ENCODE measurements at places on chromosomes 3 and 15.

- DNase-seq = no peak
Observed at GRCh38 chr3:149288655-149289054, 44.8 kb downstream of the TM4SF18 start.

DNA sequence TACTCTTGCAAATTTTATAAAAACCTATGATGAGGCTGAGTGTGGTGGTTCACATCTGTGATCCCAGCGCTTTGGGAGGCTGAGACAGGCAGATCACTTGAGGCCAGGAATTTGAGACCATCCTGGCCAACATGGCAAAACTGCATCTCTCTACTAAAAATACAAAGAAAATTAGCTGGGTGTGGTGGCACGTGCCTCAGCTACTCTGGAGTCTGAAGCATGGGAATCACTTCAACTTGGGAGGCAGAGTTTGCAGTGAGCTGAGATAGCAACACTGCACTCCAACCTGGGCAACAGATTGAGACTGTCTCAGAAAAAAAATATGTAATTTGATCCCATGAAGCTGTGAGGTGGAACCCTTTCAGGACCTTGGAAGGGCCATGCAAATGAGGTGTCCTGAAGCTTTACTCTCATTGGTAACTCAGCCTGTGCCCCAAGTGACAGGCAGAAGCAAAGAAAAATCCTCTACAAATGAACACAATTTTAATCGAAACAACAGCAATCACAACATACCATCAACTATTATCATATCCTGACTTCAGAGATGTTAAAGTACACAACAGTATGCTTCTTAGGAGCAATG is 84.6 kb upstream of the CDV3 start:
- DNase-seq = no peak

DNA sequence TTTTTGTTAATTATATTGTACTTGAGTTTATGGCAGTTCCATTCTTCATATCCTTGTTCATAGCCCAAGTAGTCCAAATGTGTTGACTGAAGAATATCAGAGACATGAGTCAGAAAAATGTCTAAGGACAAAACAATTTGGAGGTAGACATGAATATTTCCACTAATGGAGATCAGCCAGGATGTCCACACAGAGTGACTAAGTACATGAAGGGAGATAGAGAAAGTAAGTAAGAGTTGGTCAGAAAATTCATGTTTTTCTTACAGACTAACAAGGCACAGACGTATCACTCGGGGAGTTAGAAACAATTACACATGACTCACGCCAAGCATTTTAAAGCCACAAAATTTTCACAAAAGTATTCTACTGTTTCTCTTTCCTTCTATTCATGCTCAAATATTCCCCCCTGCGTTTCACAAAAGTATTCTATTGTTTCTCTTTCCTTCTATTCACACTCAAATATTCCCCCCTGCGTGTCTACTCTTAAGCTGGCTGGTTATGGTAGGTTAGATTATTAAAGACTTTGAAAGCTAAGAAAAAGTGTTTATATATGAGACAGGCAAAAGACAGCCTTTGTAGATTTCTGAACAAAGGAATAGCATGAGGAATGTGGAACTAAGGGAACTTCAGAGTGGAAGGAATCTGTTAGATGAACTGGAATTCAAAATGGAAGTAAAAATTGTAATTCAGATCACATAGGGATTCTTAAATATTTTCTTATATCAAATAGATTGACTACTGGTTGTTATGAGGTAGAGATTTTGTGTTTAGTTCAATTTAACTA is 648.7 kb upstream of the CCDC54 start:
- DNase-seq = no peak

- DNase-seq = no peak
Observed at GRCh38 chr15:73955861-73956742, 29.8 kb downstream of the LOXL1 start.

GRCh38 chr15:56341201-56341600 is 24.0 kb upstream of the TEX9 start:
- no peak for DNase-seq

DNA sequence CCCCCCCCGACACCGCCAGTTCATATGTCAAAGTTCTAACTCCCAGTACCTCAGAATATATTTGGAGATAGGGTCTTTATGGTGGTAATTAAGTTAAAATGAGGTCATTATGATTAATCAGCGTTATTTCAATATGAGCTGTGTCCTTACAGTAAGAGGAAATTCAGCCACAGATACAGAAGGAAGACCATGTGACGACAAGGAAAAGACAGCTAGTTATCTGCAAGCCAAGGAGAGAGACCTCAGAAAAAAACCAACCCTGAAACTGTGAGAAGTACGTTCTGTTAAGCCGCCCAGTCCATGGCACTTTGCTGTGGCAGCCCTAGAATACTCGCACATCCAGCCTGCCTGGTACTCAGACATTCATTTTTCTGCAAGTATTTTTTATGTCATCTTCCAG is 62.3 kb upstream of the ARL8B start:
- DNase-seq = no peak

- DNase-seq = no peak
Observed at GRCh38 chr3:126996905-126997304, 14.0 kb downstream of the PLXNA1 start.

- DNase-seq = no peak
Observed at GRCh38 chr15:85064710-85065109, 83.1 kb downstream of the PDE8A start.

GRCh38 chr3:128084675-128085021 is 32.4 kb downstream of the SEC61A1 start:
- no peak for DNase-seq

DNA sequence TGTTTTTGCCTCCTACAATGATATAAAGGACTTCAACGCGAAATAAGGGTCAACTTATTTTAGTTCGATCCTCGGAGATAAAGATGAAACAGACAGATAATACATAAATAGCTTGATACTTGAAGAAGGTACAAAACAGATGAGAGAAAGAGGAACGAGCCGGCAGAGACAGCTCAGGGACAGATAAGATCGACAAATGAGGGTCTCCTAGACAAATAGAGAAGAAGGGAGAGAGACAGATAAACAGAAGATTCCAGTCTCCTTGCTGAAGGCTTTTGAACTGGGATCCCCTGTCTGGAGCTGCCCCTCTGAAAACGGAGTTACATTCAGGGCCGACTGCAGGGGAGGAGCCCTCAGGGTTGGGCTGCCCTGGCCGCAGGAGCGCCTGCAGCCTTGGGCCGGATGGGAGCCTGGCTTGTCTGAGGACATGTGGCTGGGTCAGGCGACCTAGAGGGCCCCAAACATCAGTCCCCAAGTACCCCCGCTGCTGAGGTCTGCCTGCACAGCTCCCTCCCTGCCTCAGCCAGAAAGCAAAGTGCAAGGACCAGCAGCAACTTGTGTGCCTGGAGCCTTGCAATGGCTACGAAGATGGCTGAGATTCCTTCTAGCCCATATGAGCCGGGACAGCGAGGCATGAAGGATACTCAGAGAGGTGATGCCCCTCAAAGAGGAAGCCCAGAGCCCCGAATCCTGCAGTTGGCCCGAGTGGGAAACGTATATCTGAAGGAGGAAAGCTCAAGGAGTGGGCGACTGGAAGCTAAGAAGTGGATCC is 926 bp upstream of the SKOR1 start:
- no peak for DNase-seq

GRCh38 chr15:23877502-23878412 is 190.7 kb upstream of the NDN start:
- DNase-seq = peak; percentile 20

DNA sequence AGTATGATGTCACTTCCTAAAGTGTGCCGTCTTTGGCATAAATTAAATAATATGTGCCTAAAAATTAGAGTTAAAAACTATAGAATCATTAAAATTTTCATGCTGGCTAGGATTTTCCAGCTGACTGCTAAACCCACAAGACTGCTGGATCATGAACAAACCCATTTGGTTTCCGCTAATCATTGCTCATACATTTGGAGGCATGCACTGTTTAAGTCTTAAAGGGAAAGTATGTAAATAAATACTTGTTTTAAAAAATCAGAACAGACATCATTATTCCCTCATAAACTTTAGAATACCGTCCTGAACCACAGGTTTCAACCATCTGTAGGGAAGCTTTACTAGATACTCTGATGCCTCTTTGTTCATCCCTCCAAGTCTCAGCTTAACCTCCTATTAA is 26.5 kb downstream of the ATP6V1A start:
- DNase-seq = no peak

DNA sequence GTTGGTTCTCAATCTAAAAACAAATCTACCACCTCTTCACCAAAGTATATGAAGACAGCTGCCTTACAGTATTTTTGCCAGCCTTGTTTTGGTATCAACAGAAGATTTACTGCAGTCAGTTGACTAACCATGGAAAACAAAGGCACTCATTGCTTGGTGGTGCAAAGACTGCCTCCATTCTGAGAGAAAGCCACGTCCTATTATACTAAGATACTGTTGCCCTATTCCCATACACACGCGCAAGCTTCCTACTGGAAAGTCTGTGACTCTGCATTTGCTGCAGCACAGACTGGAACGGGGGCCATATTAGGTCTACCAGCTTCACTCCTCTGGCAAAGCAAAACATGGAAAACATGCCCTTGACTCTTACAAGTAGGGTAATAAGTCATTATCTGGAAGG is 18.0 kb downstream of the MTMR10 start:
- DNase-seq = no peak

DNA sequence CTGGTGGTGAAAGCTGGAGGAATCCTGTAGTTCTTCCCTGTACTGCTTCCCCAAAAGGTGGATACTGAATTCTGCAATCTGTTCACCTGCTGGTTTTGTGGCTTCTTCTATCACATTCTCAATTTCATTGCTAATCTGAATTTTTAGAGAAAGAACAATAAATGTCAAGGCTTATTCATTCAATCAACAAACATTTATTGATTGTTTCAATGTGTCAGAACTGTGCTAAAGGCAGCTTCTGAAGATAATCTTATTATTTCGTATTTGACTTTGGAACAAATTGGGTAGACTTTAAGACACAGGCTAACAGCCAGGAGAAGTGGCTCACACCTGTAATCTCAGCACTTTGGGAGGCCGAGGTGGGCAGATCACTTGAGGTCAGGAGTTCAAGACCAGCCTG is 46.8 kb downstream of the IMPG2 start:
- DNase-seq = no peak

GRCh38 chr3:5006755-5007202 is 27.5 kb downstream of the BHLHE40 start:
- no peak for DNase-seq

DNA sequence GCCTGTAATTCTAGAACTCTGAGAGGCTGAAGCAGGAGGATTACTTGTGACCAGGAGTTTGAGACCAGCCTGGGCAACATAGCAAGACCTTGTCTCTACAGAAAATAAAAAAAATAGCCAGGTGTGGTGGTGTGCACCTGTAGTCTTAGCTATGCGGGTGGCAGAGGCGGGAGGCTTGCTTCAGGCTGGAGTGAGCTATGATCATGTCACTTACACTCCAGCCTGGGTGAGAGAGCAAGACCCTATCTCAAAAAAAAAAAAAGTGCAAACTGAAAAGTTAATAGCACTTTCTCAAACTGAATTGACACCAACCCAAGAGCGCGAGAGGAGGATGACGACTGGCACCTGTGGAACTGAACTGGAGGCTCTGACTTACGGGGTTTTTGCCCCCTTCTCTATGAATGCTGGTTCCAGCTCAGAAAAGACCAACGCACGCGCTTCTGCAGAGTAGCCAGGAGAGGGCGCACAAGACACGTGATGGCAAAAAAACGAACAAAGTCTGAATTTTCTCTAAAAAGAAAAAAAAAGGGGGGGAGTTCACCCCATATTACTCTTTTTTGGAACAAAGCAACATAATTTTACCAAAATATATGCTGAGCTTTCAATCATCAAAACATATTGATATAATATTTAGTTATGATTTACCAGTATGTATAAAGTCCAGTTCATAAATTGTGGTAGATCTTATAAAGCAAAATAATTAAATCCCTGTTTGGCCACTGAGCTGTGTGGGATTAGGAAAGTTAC is 23.7 kb downstream of the CFAP92 start:
- DNase-seq = peak; percentile 58
